ENCODE measurements at places on chromosomes 6 and 20.

- DNase-seq = peak; percentile 91
Observed at GRCh38 chr6:2790588-2791449, 25.6 kb downstream of the WRNIP1 start.

GRCh38 chr6:14406614-14407331 lies 289.2 kb downstream of the CD83 start:
- DNase-seq = no peak

DNA sequence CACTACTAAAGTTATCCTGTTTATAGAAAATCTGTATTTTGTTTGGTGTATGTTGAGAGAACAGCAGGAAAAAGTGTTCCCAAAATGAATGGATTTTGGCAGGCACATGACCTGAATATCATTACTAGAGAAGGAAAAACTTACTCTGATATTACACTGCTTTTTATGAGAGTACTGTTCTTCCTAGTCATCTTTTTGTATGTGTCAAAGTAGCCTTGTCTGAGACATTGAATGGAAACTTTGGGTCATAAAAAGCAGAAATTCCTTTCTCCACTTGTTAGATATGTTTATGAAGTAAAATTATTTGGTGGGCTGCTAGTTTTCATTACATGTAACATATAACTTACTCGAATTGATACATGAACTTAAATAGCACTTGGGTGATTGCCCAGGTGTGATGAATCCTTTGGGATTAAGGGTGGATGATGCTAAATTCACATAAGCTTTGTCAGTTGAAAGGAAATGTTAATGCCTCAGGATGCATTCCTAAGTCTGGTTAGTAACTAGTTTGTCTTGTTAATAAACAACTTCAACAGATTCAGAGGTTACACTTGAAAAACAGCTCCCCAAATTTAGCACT lies 206.7 kb downstream of the CENPW start:
- DNase-seq = peak; percentile 27

DNA sequence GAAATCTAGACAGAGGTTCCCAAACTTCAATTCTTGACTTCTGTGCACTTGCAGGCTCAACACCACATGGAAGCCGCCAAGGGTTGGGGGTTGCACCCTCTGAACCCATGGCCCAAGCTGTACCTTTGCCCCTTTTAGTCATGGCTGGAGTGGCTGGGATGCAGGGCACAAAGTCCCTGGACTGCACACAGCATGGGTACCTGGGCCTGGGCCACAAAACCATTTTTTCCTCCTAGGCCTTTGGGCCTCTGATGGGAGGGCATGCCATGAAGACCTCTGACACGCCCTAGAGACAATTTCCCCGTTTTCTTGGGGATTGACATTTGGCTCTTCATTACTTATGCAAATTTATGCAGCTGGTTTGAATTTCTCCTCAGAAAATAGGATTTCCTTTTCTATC lies 342.0 kb downstream of the TPBG start:
- no peak for DNase-seq

DNA sequence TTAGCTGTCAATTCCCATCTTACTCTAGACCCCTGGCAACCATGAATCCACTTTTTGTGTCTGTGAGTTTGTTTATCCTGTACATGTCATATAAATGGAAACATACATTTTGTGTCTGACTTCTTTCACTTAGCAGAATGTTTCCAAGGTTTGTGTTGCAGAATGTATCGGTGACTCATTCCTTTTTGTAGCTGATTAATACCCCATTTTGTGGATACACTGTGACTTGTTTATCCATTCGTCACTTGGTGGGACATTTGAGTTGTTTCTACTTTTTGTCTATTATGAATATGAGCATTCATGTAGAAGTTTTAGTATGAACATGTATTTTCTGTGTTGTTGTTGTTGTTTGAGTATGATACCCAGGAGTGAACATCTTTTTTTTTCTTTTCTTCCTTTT lies 21.4 kb downstream of the CDYL start:
- DNase-seq = no peak

DNA sequence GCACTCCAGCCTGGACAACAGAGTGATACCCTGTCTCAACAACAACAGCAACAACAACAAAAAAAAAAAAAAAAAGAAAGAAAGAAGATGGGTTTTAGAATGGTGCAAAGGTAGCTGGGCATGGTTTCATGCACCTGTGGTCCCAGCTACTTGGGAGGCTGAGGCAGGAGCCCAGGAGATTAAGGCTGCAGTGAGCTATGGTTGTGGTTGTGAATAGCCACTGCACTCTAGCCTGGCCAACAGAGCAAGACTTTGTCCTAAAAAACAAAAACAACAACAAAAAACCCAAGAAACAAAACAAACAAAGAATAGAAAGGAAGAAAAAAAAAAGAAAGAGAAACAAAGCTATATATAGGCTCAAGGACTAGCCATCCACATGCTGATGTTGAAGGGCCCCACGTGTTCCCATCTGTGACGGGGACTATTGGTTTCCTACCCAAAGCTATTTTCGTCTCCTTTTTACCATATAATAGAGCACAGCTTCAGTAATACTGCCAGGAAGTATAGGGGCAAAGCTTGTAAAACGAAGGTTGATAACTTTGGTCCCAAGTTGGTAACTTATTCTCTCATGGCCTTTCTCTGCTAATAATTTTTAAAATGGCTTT lies 7.9 kb upstream of the EEF1E1 start:
- no peak for DNase-seq

DNA sequence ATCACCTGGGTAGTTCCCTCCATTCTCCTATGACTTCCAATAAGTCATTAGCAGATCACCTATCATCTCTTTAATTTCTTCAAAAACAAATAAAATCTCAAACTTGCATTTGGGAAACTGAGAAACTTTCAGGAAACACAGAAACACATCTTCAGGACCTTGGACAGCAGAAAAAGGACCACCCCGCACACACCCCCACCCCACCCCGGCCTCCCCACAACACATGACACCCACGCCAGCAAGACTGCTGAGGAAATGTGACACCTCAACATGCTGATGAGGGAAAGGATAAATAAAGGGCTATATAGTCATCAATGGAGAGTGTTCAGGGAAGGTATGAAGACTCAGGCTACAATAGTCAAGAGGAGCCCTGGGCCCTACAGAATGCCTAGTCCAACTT lies 15.6 kb upstream of the TRIM39 start:
- no peak for DNase-seq

GRCh38 chr20:63829603-63829944 lies 1.5 kb downstream of the ZBTB46 start:
- DNase-seq = no peak

DNA sequence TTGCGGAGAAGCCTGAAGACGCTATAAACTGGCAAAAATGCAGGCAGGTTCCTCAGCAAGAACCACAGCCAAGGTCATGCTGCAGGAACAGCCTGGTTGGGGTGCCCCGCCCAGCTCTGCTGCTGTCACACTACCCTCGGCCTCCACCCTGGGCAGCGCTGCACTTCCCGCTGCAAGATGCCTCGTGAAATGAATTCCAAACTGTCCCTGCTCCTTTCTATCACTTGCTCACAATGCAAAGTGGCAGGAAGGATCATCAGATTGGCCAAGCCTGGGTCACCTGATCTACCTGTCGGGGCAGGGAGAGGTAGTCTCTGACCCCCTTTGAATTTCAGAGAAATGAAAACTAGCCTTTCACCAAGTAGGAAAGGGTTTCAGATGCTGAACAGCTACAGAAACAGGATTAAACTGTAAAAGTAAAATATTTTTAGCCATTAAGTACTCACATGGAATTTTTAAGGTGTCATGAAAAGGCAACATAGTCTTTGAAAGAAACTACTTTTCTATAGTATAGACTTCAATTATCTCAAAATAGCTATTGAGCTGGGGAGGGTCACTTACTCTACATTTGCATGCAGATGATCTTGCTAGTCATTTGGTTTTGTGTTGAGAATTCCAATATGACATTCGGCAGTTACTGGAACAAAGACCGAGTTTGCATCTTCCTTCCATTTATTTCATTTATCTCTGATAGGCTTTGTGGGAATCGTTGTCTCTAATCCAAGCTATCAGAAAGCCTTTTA lies 236.4 kb upstream of the ASCC3 start:
- DNase-seq = no peak

- DNase-seq = peak; percentile 15
Observed at GRCh38 chr6:37426945-37427510, 6.0 kb upstream of the CMTR1 start.

- peak; percentile 59 for DNase-seq
Observed at GRCh38 chr6:32415521-32416019, 8.6 kb upstream of the BTNL2 start.

DNA sequence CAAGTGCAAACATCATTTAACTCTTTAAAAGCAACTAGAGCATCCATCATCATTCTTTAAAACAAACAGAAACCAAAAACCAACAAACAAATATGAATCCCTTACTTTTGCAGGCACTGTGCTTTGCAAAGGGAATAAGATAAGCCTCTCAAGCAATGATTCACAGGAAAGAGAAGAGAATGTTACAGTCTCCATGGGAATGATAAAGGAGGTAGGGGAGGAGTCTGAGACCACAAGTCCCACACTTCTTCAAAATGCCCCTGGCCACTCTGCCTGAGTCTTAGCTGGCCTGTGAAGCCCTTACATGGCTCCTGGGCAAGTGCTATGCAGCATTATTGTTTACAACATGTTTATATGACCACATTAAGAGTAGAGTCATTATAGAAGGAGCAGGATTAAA lies 257.7 kb upstream of the MARCKS start:
- DNase-seq = no peak

GRCh38 chr6:72553531-72554511 lies 68.0 kb upstream of the KCNQ5 start:
- DNase-seq = peak; percentile 87

DNA sequence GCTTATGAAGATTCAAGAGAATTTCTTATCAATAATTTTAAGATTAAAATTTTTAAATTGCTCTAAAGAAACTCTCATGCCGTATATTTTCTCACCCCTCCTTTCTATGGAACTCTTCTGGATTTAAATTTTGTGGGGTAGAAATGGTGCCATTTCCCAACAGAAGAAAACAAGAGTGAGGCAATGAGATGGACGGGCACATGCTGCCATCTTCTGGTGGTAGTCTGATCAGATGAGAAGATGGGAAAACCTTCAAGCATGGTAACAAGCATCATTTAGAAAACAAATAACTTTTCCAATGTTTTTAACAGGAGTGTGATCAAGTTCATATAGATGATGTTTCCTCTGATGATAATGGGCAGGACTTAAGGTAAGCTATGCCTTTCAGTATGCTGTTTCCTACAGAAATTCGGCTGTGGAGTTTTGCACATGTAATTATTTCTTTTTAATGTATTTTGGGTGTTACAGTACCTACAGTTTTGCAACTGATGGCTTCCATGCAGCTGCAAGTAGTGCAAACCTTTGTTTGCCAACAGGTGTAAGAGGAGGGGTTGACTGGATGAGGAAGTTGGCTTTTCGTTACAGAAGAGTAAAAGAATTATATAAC lies 271.4 kb downstream of the EYA4 start:
- peak; percentile 56 for DNase-seq

DNA sequence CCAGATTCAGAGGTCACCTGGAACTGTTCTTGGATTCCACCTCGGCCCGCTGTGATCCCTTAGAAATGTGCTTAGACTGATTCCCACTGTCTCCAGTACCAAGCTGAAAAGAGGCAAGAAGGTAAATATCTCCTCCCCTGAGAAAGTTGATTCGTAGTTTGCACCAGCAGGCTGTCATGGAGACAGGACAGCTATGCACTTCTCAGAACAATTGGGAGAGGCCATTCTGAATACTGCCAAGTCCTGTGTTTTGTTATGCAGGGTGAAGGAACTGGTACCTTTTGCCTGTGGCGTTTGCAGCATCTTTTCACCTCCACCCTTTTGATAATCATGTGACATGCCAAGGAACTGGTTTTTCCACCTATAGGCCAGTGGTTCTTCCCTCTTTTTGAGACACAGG lies 58.2 kb upstream of the RNGTT start:
- DNase-seq = no peak

DNA sequence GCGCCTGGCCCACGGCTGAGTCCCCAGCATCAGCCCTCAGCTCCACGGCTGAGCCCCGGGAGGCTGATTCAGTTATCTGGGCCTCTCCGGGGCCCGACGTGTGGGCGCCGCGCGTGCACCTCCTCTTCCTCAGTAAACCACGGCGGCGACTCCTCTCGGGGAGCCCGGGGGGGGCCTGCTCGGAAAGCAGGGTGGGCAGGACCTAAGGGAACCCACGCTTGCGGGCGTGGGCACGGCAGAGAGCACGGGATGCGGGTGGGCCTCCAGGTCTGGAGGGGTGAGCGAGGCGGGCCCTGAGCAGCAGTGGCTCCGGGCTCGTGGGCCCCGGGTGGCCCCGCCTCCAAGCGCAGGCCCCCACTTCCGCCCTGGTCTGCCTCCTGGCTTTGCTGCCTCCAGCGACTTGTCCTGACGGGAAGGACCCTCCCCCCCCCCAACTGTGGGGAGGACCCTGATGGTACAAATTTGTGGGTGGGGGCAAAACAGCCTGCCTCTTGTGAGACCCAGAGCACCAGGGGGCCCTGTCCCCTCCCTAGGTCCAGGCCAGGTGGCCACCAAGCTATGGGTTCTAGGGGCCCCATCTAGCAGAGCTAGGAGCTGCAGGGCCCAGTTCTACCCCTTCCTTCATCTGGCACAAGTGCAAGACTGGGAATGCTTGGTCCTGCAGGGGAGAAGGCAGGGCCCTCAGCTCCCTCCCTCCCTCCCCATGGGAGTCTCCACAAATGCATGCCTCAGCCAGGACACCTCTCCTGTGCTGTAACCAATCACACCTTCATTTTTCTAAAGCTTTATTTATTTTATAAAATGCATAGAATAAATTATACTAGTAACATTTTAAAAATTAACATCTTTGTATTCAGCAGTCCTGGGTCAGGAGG lies 16.9 kb downstream of the UCKL1 start:
- DNase-seq = no peak

GRCh38 chr6:43275801-43276576 lies 22.1 kb upstream of the SLC22A7 start:
- peak; percentile 15 for DNase-seq

- DNase-seq = peak; percentile 38
Observed at GRCh38 chr6:70592391-70593117, 25.8 kb downstream of the SDHAF4 start.

DNA sequence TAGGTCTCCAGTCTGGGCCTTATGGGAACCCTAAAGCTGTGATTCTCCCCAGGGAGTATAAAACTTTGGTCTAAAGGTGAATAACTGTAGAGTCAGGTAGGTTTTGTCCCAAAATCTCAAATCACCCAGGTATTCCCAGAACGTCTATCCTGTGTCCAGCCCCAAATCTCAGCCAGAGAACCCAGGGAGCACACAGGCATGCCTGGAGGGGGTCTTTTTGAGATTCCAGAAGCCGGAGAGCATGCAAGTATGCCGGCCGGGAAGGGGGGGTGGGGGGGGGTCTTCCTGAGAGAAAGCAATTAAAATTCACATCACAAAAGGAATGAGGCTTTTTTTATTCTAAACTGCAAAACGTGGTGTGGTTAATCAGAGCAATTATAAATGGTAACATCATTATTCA lies 210.0 kb downstream of the PTPRT start:
- DNase-seq = no peak
